ENCODE measurements at places on chromosomes 16 and 17. TPM values are rescaled to one million over a fixed set of nuclear protein-coding genes. Genes with fewer than 3 reads are reported as not detected.

Gene FLYWCH1
- total RNA-seq: 84.8 TPM

Gene GNG13
- not detected for total RNA-seq

Gene CLEC10A
- not detected for total RNA-seq

Gene SPNS3
- total RNA-seq: 15.9 TPM

Gene SNTB2
- total RNA-seq: 30.3 TPM

Gene UBE2Z
- 99.4 TPM for total RNA-seq

Gene RAB37
- total RNA-seq: not detected

Gene TOX3
- not detected for total RNA-seq

Gene TELO2
- total RNA-seq: 56.0 TPM

Gene MT4
- total RNA-seq: not detected

Gene FAM171A2
- total RNA-seq: 8.3 TPM

Gene STX1B
- total RNA-seq: 3.9 TPM

Gene PRR15L
- 5.3 TPM for total RNA-seq

Gene HS3ST3B1
- not detected for total RNA-seq

All from PC-9 (cell line).